ENCODE measurements at places on chromosomes 5 and 9.

DNA sequence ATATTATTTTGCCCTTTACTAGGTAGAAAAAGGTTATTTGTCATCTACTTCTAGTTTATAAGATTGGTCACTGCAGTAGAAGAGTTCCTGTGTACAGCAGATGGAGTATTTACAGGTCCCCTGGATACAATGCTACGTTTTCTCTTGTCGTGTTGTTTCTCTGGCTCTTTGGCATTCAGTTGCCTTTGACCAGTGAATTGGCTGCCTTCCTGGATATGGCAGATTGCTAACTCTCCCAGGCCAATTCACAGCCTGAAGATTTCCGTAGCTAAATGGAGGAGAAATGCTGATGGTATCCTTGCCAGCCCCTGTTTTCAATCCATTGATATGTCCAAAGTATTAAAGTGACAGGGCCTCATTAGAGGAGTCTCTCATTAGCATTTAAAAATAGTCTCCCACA, 32.5 kb upstream of the GNAQ start:
- DNase-seq: no peak

- no peak for DNase-seq
These were observed 30.1 kb upstream of the SIL1 start for GRCh38 chr5:139228201-139228803.

DNA sequence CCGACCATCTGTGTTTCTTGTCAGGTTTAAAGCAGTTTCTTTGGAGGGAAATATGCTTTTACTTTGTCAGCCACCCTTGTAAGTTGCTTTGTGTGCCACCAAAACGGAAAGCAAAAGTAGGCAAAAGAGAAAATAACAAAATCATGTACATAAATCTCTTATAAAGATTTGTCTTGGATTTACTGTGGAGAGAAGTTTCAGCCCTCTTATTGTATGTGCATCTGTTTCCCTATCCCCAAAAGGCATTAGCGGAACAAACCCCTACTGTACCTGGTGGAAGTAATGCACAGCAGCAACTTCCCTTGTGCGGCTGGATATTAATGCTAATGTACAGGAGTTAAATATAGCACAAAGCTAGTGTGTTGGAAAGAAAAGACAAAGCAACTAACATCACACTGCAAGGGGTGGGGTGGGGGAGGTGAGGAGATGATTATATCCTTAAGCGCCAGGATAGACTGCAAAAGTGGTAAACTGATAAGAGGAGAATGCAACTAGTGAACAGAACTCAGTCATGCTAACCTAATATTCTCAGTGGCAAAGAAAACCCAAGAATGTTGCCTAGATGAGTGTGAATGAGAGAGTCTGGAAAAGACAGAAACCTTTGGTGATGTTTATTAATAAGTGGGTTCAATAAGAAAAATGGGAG, 396.5 kb upstream of the MEF2C start:
- DNase-seq: no peak

DNA sequence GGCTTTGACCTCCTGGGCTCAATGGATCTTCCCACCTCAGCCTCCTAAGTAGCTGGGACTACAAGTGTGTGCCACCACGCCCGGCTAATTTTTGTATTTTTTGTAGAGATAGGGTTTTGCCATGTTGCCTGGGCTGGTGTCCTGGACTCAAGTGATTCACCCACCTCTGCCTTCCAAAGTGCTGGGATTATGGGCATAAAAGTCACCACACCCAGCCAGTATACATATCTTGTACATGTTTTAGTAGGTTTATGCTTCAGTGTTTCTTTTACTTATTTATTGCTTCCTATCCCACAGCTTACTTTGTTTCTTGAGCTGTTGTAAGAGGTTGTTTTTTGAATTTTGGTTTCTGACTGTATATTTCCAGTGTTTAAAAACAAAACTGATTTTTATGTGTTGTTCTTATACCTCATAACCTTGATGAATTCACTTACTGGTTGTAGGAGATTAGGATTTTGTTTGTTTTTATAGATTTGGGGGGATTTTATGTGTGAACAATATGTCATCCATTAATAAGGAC, 12.9 kb downstream of the FBXW5 start:
- no peak for DNase-seq

- no peak for DNase-seq
These were observed 8.3 kb downstream of the KIF12 start for GRCh38 chr9:114090798-114091197.

- no peak for DNase-seq
These were observed 22.1 kb upstream of the LRRC14B start for GRCh38 chr5:169071-169727.

DNA sequence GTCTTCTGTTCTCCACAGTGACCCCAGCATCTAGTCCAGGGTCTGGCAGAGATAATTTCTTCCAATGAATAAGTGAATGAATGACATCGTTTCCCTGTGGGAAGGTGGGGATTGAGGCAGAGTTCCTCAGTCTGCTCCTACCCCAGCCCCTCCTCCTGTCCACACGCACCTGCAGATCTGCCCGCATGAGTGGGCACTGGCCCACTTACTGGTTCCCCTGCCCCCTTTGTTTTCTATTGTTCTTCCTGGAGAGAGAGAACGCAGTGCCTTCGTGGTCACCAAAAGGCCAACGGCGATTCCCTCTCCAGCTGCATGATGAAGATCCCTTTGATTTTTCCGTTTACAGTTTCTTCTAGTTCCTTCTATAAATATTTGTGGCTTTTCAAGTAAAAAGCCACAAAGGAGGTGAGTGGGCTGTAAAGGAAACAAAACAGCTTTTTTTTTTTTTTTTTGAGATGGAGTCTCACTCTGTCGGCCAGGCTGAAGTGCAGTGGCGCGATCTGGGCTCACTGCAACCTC, 5.8 kb upstream of the FPGS start:
- no peak for DNase-seq

- DNase-seq: no peak
These were observed 134.0 kb downstream of the PARP8 start for GRCh38 chr5:50800410-50800809.

DNA sequence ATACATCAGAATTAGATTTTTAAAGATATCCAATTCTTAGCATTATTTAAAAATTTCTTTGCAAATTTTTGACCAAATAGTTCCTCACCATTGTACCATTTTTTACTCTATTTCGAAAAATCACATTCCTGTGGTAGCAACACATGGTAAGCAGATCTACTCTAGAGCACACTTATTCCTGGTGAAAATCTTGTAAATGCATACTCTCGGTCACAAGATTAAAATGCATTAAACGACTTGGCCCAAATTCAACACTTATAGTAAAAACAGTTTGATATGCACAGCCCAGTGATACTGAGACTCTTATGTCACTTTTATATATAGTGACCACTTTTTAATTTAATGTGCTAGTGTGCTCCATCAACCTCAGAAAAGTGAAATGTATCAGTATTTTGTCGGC, 208.8 kb upstream of the TARS1 start:
- no peak for DNase-seq

- DNase-seq: no peak
These were observed 336.6 kb upstream of the DAB2 start for GRCh38 chr5:39761199-39761950.
